ENCODE measurements at places on chromosomes 11 and 22.

- no peak for DNase-seq
These were observed 22.8 kb downstream of the TREH start for GRCh38 chr11:118656563-118657165.

- no peak for DNase-seq
These were observed 21.2 kb downstream of the MCM5 start for GRCh38 chr22:35421121-35421520.

- DNase-seq, result no peak
These were observed 9.7 kb upstream of the GRK2 start for GRCh38 chr11:67256477-67257135.

- DNase-seq, result no peak
These were observed 19.1 kb downstream of the MUC6 start for GRCh38 chr11:1017269-1018005.

- DNase-seq, result no peak
These were observed 3900.0 kb upstream of the OR11H1 start for GRCh38 chr22:11627798-11628650.

- DNase-seq, result no peak
These were observed 10.8 kb upstream of the TECTA start for GRCh38 chr11:121090145-121090721.

DNA sequence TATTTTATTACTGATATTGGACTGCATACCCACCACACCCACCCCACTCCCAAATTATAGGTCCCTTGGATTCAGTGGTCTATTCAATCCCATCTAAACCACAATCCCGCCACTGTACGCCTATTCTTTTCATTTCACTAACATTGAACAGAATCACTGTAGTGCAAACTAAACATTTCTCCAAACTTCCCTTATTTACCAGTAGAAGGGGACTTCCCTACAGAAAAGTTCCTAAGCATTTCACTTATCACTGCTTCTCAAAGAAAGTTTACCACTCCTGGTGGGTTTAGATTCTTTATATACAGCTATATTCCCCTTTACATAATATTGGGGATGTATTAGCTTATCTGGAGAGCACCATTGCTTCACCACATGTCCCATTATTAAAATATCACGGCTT lies 29.3 kb downstream of the OR8B12 start:
- DNase-seq, result no peak

GRCh38 chr22:25669253-25670069 lies 72.5 kb upstream of the MYO18B start:
- DNase-seq, result no peak

- no peak for DNase-seq
These were observed 22.1 kb upstream of the XKR3 start for GRCh38 chr22:16847271-16847670.

DNA sequence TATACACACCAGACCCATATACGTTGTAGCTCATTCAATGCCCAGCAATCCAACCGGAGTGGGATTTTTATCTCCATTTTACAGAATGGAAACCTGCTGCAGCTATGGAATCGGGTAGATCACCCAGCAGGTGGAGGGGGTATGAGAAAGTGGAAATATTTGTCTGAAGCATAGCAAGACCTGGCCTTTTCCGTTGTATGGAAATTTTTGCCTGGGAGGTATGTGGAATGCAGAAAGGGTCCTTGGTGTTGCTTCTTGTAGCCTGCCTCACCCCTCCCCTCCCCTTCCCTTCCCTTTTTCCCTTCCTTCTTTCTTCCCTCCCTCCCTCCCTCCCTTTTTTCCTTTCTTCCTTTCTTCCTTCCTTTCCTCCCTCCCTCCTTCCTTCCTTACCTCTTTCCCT lies 15.2 kb downstream of the TSPAN18 start:
- no peak for DNase-seq

DNA sequence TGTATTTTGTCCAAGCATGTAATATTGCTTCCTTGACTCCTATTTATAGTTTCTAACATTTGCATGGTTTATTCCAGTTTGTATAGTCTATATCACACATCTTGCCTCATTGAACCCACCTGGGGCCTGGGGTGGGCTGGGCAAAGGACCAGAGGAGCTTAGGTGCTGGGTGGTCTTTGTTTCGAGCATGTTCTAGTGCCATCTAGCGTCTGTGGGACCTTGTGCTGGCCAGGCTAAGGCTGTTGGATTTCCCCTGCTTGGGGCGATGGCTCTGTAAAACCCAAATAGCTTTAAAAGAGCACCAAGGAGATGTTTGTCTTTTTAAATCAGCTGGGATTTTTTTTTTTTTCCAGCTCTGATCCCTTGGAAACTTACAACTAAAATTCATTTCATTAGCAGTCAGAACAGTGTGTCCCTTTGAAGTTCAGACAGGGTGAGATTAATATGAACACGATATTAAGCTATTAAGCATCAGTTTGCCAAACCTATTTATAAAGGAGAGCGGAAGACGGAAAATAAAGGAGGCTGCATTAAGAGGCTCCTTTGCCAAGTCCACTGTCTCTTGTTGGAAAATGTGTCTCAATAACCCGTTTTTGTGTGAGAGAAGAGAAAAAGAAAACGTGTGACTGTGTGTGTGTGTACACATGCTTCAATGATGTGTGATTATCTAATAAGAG lies 157.4 kb downstream of the COMMD9 start:
- no peak for DNase-seq

- DNase-seq, result no peak
These were observed 2.1 kb downstream of the ADA2 start for GRCh38 chr22:17217179-17217578.

DNA sequence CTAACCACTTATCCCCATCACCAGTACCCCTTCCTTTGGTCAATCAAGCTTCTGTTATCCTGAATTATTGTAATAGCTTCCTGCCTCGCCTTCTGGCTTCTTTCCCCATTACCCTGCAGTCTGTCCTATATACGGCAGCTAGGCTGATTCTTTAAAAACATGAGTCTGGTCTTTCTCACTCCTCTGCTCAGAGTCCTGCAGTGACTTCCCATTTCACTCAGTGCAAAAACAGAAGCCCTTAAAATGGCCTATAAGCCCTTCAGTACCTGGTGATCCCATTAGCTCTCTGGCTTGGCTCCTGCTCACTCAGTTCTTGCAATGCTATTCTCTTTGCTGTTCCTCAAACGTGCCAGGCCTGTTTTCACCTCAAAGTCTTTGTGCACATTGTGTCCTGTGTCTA lies 58.4 kb downstream of the JRKL start:
- no peak for DNase-seq

DNA sequence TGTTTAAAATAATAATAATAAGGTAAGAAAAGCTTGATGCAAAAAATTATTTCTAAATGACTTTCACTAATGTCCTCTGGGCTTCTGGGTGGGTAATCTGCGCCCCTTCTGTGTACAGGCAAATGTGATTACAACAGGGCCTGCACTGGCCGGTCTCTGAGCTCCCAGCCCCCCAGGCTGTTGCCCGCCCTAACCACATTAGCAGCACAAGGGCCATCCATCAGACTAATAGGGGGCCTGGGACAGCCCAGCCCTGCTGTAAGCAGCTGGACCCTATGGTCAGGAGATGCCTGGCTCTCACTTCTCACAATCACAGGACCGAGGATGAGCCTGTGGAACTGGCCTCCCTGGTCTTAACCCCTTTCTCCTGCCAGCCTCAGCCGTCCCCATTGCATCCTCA lies 388.4 kb downstream of the BUD13 start:
- DNase-seq, result no peak

- peak; percentile 71 for DNase-seq
These were observed 4.5 kb downstream of the GAS2L1 start for GRCh38 chr22:29310863-29311339.

DNA sequence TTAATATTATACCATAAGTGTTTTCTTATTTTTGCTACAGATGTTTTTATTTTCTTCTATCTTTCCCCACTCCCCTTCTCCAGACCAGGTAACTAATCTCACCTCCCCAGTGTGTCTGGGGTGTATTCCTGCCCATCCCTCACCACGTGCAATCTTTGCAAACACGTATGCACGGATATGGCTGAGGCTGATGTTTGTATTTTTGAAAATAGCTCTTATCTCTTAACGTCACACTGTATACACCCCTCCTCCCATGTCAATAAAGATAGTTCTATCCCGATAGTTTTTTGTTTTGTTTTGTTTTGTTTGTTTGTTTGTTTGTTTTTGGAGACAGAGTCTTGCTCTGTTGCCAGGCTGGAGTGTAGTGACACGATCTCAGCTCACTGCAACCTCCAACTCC lies 127.5 kb downstream of the FBXO7 start:
- no peak for DNase-seq

- peak; percentile 76 for DNase-seq
These were observed 18.4 kb downstream of the BCL9L start for GRCh38 chr11:118907051-118908042.

- no peak for DNase-seq
These were observed 8.7 kb downstream of the ALDH3B2 start for GRCh38 chr11:67665541-67666302.

- no peak for DNase-seq
These were observed 107.5 kb upstream of the SESN3 start for GRCh38 chr11:95338430-95338991.

GRCh38 chr11:102230911-102231310 lies 86.4 kb upstream of the BIRC3 start:
- DNase-seq, result no peak

DNA sequence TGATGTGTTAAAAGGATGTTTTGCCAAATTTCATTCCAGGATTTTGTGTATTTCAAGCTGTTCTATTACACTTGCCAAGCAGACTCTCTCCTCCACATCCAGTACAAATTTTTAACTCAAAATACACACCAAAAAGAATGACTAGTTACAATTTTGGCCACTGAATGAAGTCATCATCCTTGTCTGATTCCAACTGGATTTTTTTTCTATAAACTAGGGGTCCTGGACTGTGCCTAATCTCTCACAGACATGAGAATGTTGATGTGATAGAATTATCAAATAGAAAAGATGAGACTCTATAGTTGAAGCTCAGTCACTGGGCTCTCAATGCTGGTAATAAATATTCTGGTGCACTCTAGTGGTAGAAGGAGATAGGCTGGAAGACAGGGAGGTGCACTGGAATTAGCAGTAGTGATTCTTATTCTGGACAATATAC lies 85.8 kb downstream of the FANCF start:
- no peak for DNase-seq

DNA sequence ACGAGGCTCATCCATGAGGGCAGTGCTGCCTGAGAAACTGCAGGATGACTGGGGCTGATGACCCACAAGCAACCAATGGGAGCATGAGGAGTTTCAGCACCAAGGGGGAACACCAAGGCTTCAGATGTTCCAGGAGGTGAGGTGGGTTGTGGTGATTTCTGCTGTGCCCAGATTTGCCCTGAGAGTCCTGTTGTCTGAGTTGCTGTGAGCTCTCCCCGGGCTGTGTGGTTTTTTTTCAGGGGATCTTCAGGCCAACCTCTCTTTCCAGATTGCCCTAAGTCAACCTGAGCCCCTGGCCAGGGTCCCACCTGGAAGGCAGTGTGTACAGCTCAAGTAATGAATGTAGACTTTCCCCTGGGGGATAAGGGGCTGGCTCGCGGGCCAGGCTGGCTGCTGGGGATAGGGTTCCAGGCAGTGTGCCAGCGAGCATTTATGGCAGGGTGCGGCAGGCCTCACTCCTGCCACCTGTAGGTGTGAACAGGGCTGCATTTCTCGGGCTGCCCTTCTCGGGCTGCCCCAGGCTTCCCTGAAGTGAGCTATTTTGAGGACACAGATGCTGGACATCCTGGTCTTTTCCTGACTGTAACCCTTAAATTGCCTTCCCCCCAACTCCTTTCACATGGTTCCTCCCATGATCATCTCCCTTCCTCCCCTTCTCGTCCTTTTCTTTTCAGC lies 9.8 kb downstream of the SLC22A6 start:
- no peak for DNase-seq

DNA sequence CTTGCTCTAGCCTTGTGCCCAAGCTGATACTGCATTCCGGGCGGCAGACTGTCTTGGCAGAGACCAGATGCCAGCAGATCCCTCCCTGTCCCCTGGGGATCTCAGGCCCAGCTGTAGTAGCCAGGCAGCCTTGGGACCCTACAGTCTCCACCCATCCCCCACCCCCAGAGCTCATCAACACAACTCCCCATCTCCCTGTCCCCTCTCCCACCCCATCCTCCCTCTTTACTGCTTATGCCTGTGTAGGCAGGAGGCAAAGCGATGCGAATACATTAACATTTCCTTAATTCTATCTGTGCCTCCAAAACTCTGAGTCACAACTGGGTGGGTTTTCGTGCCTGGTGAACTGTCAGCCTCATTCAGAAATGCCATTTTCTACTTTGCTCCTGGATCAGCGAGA lies 547.6 kb downstream of the BUD13 start:
- no peak for DNase-seq

DNA sequence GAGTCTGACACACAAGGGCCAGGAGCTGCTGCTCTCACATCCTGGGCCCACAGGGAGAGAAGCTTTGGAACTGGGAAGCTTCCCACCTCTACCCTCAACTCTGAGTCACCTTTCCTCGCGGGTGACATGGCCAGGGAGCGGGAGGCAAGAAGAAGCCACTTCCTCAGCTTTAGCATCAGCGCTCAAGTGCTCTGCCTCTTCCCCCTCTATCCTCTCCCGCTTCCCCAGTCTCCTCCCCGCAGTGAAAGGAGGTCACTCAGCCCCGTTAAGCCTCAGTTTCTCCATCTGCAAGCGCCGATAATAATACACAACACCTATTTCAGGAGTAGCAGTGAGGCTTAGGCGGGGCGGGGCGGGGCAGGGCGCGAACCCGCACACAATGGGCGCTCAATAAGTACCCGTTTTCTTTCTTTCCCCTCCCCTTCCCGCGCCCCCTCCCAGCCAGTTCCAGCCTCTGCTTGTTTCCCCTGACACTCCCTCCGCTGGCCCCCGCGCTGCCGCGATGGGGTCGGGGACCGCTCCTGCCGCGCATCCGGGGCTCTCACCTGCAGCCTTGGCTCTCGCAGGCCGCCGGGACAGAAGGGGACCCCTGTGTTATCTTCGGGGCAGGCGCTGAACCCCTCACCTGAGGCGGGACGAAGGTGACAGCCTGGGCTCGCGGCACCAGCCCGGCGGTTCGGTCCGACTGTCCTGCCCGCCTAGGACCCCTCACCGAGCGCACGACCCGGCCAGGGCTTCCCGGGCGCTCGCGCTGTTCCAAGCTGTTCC lies 892 bp downstream of the GDPD5 start:
- no peak for DNase-seq
